NB4 (cell line): ENCODE measurements at places on chromosomes 16 and 17.

DNA sequence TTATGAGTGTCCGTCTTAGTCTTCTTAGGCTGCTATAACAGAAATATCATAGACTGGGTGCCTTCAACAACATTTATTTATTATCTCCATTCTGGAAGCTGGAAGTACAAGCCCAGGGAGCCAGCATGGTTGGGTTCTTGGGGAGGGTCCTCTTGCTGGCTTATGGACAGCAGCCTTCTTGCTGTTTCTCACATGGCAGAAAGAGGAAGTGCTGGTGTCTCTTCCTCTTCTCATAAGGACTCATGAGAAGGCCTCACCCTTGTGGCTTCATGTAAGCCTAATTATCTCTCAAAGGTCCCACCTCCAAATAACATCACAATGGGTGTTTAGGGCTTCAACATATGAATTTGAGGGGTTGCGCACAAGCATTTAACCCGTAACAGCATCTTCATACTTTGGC is 207.0 kb upstream of the COX10 start:
- DNase-seq = peak; percentile 81

DNA sequence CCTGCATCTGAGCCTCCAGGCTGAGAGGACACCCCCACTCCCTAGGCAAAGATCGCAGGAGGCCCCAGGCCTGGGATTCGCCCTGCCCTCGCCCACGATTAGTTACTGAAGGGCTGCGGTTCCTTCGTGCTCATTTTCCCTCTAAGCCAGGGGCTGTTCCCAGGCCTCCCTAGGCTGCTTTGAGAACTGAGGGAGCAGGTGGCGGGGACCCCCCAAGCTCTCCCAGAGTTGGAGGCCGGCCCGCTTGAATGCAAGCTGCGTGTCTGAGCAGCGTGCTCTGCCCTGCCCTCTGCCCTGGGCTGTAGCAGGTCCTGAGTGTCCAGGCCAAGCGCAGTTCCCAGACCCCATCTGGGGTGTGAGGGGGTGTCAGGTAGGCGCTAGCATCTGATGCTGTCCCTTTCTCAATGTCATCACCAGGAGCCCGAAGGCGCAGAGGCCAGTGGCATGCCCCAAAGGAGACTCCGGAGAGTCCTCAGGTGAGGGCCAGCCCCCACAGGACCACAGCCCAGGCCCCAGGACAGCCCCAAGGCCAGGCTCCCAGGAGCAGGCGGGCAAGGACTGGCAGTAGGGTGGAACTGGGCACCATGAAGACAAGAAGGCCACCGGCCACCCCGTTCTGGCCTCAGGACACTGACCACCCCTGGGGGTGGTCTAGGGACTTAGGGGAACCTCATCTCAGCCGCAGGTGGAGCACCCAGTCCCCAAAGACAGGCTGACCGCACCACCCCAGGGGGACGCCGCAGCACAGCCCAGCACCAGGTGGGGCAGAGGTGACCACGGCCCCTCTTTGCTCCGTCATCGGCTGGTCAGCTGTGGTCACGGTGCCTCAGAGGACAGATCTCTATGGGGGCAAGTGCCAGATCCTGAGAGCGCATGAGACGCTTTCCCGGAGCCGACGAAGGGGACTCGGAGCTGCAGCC is 14.6 kb downstream of the ENDOV start:
- DNase-seq = no peak

GRCh38 chr16:85086347-85087291 is 25.7 kb downstream of the CIBAR2 start:
- DNase-seq = peak; percentile 79

DNA sequence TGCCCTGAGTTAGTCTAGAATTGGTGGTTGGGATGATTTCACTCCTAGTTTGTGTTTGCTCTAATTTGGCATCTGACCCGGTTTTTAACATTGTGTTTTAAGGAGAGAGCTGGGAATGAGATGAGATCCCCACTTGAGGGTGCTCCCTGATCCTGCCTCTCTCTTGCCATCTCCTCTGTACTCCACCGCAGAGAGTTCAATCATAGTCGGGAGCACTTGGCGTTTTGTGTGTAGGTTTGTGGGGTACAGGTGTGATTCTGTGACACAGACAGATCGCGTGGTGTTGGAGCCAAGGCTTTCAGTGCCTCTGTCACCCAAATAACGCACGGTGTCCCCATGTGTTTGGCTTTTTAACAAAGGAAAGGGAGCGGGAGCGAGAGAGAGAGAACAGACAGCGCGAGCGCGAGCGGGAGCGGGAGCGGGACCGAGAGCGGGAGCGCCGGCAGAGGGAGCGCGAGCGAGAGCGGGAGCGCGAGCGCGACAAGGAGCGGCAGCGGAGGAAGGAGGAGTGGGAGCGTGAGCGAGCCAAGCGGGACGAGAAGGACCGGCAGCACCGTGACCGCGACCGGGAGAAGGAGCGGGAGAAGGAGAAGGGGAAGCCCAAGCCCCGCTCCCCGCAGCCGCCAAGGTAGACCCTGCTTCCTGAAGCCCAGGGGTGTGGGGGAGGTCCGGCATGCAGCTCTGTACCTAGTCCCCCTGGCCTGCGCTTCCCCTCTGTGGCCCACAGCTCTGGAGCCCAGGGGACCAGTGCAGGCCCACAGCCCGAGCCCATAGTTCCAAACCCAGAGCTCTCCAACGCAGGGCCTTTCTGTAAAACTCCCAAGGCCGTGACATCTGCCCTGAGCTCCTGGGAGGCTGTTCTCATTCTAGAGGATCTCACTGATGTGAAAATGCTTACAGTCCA is 27.2 kb upstream of the IL17C start:
- DNase-seq = no peak

DNA sequence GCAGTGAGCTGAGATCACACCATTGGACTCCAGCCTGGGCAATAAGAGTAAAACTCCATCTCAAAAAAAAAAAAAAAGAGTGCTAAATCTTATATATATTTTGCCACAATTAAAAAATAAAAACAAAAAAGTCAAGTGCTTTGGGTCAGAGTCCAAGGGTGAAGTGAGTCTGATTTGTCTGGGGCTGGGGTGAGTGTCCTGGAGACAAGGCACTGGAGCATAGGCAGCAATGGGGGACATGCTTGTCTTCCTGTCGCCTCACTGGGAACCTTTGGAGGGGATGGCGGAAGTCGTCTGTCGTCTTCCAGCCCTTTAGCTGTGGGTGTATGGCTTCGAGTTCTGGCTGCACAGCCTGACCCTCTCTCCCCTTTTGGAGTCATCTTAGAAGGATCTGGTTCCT is 167.1 kb downstream of the NTN1 start:
- no peak for DNase-seq

DNA sequence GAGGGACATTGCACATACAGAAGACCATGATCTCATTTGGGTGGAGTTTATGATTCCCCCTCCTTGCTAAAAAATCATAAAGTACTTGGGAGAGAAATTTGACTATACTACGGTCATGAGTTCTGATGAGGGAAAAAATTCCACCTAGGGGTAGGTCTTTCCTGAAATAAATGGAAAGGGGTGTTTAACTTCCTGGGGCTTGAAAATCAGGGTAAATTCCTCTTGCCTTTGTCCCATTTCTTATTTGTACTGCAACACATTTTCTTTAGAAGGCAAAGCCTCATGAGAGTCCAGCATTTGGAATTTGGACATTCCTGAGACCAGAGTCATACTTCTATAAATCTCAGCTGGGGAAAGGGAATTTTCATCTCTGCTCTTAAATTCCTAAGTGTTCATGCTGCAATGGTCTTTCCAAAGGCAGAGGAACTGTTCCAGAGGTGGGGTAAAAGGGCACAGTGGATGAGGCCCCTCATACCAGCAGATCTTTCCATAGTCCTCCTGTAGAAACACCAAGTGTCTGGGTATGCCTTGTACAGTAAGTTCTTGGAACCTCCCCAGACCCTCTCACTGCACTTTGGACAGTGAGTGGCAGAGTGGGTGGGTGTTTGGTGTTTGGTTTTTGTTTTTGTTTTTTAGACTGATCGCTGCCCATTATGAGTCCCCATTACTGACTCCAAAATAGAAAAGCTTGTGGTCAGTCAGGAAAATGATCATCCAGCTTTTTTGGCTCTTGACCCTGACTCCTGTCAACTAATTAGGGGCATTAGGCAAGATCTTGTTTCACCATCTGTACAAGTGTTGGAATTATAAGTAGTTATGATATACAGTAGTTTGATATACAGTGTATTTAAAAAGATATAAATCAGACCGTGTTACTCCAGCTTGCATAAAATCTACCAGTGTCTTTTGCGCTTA is 6.0 kb downstream of the LYRM1 start:
- DNase-seq = no peak

GRCh38 chr16:12461201-12461600 is 342.5 kb downstream of the CPPED1 start:
- DNase-seq = no peak

- DNase-seq = peak; percentile 7
Observed at GRCh38 chr17:80359422-80360110, 55.4 kb upstream of the ENDOV start.

DNA sequence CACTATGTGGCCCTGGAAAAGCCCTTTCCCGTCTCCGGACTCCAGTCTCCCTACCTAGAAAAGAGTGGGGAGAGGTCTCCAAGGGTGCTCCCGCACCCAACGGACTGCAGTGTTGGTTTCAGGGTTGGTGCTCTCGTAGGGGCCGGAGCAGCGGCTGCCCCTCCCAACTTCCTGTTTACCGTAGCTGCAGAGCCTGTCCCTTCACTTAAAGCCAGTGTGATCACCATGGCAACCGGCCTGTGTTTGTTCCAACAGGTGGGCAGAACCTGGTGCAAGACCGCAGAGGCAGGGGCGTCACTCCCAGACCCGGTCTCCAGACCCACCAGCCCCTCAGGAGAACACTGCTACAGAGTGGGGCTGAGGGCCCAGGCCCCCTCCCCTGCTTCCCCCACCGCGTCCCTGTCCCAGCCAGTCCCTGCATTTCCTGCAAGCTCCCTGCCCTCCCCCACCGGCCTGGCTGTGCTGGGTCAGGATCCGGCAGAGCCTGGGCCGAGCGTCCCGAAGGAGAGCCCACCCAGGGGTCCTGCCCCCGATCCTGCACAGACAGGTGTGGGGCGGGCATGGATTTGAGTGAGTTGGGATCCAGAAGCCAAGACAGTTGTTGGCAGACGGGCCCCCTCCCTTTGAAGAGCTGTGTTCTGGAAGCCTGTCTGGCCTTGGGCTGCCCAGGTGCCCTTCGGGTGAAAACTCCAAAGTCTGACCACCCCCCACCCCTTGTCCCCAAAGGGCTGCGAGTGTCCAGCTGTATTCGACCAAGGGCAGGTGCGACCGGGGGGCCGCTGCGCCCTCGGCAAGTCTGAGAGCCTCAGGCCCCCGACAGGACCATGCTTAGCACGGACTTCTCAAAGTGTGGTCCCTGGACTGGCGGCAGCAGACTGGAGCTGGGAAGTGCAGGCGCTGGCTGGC is 1.5 kb upstream of the BAIAP3 start:
- DNase-seq = peak; percentile 61

GRCh38 chr17:13120864-13121263 is 103.0 kb upstream of the ELAC2 start:
- no peak for DNase-seq

- no peak for DNase-seq
Observed at GRCh38 chr17:19673623-19674022, 25.1 kb downstream of the ALDH3A2 start.

GRCh38 chr17:4998027-4998731 is 429 bp downstream of the KIF1C start:
- DNase-seq = no peak

- DNase-seq = no peak
Observed at GRCh38 chr17:83009414-83010205, 69.8 kb upstream of the METRNL start.

- peak; percentile 95 for DNase-seq
Observed at GRCh38 chr17:17849845-17850373, 13.1 kb upstream of the SREBF1 start.

DNA sequence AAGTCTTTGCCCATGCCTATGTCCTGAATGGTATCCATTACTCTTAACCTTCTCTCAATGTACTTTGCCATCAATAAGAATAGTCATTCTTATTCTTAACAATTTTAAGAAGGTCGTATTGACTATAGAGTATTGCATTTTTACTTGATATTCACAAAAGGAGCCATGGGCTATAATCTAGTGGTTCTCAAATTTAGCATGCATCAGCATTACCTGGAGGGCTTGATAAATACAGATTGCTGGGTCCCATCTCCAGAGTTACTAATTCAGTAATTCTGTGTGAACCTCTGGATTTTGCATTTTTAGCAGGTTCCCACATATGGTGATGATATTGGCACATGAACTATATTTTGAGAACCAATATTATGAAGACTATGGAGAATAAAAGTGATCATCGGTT is 89.6 kb downstream of the ABCA8 start:
- DNase-seq = no peak

- DNase-seq = peak; percentile 41
Observed at GRCh38 chr17:57109393-57110151, 24.5 kb downstream of the AKAP1 start.

DNA sequence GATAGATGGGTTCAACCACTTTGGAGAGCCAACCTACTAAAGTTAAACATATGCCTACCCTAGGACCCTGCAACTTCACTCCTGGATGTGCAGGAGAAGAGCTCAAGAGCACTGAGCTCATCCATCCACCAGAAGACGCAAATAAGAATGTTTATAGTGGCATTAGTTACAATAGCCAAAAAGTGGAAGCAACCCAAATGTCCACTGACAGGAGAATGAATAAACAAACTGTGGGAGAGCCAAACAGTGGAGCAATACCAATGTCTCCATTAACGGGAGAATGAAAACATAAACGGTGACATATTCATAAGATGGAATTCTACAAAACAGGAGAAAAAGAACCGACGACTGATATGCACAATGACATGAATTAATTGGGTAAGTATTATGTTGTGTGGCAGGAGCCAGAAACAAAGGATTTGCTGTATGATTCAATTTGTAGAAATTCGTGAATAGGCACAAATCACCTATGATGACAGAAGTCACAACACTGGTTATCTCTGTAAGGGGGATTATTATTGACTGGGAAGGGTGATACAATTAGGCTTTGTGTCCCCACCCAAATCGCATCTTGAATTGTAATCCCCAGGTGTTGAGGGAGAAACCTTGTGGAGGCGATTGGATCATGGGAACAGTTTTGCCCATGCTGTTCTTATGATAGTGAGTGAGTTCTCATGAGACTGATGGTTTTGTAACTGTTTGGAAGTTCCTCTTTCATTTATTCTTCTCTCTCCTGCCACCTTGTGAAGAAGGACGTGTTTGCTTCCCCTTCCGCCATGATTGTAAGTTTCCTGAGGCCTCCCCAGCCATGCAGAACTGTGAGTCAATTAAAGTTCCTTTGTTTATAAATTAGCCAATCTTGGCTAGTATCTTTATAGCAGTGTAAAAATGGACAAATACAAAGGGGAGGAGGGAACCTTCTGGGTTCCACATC is 57.9 kb upstream of the PLCG2 start:
- DNase-seq = peak; percentile 70

DNA sequence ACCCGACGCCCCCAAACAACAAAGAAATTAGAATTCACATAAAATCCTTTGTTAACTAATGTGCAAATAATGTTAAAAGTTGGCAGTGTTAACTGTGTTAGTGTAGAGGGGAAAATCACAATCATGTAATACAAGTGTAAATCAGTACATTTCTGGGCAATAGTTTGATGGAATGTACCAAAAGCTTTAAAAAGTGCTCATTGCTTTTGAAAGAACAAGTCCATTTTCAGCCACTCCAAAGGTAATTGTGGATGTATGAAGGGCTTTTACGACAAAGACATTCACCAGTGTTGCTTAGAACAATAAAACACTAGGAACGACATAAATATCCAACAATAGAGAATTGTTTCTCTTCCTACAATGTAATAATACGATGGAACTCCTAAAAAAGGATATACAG is 9.1 kb downstream of the GLOD4 start:
- no peak for DNase-seq

GRCh38 chr17:67992548-67993152 is 3.6 kb downstream of the C17orf58 start:
- DNase-seq = no peak

- no peak for DNase-seq
Observed at GRCh38 chr17:82963104-82963950, 116.1 kb upstream of the METRNL start.
